Activated T-cell treated with anti-CD3 and anti-CD28 coated beads for 4 hours (primary cell): ENCODE measurements at places on chromosomes 11 and 22.

GRCh38 chr11:103958475-103959215, 77.8 kb upstream of the DDI1 start:
- DNase-seq: no peak

- DNase-seq: no peak
Observed at GRCh38 chr22:20229916-20230775, 38.0 kb downstream of the RTN4R start.

DNA sequence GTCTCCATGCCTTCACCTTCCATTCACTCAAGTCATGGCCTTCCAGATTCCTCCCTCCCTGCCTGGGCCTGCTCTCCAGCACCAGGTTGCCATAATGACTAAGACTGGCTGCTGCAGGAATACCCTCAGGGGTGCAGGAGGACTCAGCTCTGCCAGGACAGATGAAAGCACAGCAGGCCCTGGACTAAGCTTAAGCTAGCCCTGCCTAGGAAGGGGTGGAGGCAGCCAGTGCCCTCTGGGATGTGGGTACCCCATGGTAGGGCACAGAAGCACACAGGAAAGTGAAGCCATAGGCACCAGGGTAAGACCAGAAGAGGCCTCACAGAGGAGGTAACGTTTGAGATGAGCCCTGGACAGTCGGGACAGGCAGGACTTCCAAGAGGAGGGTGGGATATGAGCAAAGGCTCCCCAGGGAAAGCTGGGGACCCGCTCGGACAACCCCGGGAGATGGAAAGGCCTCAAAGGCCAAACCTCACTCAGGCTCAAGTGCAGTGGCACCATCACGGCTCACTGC, 3.0 kb upstream of the RIN1 start:
- DNase-seq: no peak

DNA sequence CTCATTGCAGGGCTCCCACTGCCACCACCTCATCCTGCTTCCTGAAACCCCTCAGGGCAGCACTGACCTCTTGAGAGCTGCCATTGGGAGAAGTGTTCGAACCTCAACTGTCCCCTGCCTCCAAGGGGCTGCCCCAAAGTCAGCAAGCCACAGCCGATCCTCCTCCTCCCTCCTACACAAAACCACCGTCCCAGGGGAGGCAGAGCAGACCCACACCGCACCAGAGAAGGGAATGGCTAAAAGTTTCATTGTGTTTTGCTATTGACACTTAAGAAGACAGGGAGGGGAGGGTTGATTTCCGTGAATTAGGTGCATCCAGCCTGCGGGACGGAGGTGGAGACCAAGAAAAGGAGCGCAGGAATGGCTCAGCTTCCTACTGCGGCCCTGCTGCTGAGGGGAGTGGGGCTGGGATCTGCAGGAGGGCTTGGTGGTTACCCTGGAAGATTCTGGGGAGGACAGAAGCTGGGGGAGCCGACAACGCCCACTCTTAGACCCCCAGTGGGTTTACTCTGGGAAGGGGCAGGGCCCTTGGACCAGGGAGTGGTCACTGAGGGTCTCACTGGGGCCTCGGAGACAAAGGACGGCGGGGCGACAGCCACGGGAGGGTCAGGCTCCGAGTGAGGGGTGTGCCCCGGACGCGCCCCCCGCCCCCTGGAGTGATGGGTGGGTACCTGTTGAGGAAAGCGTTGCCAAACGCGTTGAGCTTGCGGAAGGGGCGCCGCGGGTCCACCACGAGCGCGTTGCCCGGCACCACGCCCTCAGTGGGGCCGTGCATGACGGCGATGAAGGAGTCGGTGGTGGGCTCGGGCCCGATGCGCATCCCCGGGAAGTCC, 815 bp downstream of the EHD1 start:
- DNase-seq: no peak

- no peak for DNase-seq
Observed at GRCh38 chr22:44102856-44103255, 77.9 kb upstream of the PARVG start.

DNA sequence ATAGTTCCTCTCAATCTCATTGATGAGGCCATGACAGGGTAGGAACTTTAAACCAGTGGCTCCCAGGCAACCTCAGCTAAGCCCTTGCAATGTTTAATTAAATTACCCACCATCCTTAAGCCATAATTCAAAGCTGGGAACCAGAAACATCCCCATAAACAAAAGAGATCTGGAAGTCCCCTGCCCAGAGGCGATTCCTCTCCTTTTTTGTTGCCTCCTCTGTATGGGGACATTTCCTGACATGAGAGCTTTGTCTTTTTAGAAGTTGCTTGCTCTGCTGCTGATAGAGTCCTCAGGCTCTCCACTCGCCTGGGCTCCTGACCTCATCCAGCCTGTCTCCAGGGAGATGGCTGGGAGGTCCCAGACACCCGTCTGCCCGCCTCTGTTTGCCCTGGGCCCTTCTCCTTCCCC, 3.2 kb downstream of the DTX4 start:
- no peak for DNase-seq

DNA sequence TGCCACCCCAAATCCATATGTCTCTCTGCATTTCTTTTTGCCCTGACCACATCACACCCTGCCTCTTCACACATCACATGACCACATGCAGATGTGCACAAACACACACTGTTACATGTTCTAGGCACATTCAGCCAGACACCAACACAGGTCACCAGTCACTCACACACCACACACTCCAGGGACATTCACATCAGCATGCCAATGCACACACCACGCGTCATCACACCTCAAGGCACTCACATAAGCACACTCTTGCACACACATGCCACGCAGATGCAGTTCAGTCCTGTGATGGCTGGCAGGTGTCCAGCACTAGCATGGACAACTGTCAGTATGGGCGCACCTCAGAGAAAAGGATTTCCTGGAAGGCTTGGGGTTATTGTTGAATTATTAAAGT, 77.0 kb upstream of the MYOD1 start:
- no peak for DNase-seq

- DNase-seq: no peak
Observed at GRCh38 chr11:14914536-14914935, 22.5 kb upstream of the CYP2R1 start.

GRCh38 chr22:38309614-38310517, 7.4 kb downstream of the CSNK1E start:
- no peak for DNase-seq

GRCh38 chr11:76610871-76611475, 59.6 kb downstream of the LRRC32 start:
- no peak for DNase-seq

DNA sequence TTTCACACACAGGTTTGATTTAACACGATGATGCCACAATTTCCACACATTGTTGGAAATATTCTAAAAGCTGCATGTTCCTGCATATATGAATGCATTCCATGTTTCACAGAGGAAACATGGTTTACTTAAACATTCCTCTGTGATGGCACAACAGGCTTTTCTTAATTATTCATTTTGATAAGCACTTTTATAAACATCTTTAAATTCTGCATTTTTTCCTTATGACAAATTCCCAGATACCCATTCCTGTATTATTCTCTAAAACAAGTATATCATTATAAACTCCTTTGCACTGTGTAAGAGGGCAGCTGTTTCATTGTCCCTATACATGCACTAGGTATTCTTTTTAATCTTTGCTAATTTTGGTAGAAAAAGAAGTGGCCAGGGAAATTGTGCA, 532.3 kb downstream of the SOX6 start:
- DNase-seq: no peak

DNA sequence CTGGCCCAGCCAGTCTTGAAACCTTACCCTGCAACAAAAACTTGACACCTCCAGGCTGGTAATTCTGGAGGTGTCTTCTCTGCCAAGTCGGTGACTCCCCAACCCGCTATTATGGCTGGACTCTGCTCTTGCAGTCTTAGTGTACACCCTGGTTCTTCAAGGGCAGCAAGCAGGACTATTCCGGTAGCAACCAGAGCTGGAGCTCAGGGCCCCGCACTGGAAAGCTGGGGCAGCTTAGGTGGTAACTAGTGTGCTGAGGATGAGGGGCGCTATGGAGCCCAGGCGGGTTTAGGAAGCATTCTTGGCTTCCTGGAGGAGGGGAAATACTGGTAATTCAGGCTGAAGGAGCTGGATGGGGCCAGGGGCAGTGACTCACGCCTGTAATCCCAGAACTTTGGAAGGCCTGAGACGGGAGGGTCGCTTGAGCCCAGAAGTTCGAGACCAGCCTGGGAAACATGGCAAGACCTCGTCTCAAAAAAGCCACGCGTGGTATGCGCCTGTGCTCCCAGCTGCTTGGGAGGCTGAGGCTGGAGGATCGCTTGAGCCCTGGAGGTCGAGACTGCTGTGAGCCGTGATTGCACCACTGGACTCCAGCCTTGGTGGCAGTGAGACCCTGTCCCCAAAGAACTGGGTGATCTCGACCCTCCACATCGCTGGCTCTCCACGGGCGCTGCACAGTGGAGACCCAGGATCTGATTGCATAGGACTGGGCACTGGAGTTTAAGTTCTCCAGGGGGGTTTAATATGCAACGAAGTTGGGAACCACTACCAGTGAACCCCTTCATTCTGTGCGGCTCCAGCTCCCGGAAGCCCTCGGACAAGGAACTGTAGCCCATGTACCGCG, 10.6 kb upstream of the AIFM3 start:
- no peak for DNase-seq

DNA sequence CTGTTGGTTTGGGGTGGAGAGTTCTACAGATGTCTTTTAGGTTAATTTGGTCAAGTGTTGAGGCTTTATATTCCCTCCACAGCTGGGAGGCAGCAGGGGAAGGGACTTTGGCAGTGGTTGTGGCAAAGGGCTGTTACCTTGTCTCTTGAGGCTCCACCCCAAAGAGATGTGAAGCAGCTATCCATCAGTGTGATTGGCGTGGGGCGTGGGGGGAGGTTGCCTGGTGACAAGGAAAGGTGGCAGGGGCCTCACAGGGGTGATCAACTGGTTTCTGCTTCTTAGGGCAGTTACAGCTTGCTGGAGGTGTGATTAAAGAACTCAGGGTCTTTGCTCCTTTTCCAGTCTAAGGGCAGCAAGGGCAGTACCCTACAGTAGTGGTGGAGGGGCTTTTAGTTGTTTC, 59.3 kb downstream of the FANCF start:
- DNase-seq: no peak

DNA sequence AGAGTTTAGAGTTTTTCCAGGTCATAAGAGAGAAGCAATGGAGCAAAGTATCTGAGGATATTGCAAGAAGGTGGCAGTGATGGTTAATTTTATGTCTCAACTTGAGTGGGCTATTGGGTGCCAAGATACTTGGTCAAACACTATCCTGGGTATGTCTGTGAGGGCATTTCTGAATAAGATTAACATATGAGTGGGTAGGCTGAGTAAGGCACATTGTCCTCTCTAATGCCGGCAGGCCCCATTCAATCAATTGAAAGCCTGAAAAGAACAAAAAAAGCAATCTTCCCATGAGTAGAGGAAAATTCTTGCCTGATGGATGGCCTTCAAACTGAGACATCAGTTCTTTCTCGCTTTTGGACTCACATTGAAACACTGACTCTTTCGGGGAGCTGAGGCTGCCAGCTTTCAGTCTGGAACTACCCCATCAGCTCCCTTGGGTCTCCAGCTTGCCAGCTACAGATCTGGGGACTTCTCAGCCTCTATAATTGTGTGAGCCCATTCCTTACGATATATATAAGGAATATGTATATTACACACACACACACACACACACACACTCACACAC, 228.8 kb downstream of the BUD13 start:
- no peak for DNase-seq

- no peak for DNase-seq
Observed at GRCh38 chr11:128294671-128295050, 292.7 kb downstream of the ETS1 start.

DNA sequence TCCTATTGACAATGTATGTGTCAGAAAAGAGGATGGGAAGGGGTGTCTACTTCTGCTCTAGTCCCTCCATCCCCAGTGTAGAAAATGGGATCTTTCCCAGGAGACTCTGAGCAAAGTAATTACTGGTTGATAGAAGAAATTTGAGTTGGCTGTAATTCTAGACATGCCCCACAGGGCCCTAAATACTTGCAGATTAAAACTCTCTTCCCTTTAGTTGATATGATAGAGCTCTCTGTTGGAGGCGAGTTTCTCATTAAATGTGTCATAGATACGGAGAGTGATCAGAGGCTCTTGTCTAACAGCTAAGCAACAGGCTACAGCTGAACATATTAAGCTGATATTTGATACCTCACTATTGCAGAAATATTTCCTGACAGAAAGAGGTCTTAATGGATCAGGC, 32.9 kb downstream of the OR52E1 start:
- DNase-seq: no peak

- no peak for DNase-seq
Observed at GRCh38 chr22:44972363-44973083, 37.3 kb downstream of the PHF21B start.

DNA sequence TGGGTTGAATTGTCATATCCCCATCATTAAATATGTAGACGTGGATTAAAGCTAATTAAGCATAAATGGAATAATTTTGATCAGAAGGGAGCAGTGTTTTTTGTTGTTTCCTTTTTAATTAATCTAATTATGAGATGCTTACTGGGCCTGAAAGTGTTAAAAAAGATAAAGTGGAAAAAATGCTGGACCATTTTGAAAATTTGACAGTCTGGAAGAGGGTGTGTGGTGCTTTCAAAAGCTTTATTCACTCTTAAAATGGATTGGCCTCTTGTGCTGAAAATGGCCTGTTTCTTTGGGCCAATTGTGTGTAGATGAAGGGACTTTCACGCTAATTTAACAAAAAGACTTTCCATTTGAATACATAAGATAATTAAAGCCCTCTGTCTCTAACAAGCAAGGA, 1.8 kb downstream of the TNRC6B start:
- DNase-seq: no peak

GRCh38 chr11:27464289-27464696, 8.3 kb downstream of the LGR4 start:
- DNase-seq: no peak

DNA sequence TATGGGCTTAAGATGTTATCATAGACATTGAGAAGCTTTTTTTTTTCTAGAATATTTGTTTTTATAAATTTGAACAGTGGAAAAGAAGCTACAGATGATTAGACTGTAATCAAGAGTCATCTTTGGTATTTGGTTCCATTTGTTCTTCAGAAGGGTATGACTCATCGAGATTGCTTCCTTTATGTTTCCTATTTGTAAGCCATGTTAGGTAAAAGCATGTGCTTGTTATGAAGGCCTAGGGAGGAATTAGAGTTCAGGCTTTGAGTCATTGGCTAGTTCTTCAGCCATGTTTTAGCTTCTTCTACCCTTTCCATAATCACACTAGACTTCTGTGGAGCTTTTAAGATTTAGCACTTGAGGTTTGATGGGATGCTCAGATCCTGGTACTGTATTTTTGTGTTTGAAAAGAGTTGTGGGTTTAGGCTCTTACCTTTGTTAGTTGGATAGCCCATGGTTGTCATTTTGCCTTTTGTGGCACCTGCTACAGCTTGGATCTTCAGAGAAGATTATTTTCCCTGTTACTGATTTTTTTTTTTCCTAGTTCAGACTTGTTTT, 44.3 kb downstream of the POLD3 start:
- no peak for DNase-seq

DNA sequence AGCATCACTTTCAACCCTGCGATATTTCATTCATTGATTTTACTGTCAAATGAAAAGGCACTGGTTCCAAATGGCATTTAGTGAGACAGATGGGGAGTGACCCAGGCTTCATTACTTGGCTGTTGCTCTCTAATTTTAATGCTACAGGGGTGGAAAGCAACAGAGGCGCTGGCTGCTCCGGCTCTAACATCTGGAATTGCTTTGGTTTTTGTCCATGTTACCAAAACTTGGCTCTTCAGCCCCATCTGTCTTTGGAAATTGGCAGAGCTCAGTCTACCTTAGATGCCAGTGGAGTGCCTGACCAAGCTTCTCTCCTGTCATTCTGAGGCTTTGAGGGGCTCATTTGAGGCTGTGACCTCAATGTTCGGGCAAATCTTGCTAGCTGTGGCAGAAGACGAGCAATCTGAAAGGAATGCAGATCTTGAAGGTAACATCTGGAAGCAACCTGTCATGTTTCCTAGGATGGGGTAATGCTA, 409.5 kb upstream of the SYN3 start:
- DNase-seq: no peak
